ENCODE measurements at places on chromosomes 7 and 10. TPM values are rescaled to one million over a fixed set of nuclear protein-coding genes. Genes with fewer than 3 reads are reported as not detected.

GRCh38 chr10:103833731-103834365 lies 21.5 kb downstream of the SH3PXD2A start:
- no peak for DNase-seq

DNA sequence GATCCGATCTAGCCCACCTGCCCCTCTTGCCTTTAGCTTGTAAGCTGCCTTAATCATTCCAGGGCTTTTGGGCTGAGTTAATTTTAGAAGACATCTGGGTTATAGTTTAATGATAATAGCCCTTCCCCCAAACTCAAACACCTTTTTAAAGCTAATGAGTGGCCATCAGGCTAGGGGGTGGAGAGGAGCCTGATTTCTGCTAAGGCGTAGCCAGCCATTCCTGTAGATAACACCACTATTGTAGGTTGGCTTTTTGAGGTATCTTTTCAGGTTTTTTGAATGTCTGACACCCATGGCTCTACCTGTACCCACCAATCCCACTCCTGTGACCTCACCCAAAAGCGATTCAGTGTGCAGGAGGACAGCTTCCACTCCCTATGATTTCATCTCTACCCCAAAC lies 7.6 kb upstream of the SYPL1 start:
- no peak for DNase-seq

DNA sequence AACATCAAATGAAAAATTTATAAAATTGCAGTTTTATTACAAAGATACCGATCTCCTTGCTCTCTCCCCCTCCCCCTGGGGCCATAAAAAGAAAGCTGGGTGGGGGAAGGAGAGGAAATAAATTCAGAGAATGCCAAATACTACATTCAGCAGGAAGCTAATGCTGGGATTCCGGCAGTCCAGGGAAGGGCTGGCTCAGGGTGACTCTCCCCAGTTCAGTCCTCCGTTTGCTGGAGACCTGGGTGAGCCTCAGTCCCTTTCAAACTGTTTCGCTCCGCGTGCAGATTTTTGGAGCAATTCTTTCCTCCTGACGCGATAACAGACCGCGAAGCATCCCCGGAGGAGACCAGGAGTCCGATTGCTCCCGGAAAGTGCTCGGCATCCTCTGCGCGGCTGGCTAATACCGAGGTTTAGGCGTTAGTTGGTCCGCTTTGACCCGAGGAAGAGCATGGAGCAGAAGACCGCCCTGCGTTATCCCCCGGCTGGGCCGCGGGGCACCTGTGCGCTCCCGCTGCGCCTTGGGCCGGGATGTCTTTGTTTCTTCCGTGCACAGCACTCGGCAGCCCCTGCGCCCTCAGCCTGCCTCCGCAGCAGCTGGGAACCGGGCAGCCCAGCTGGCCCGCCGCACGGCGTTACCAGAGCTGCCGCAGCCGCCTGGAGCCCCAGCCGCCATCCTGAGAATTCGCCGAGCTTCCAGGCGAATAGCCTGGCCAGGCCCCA lies 3.9 kb upstream of the HOXA2 start:
- no peak for DNase-seq

DNA sequence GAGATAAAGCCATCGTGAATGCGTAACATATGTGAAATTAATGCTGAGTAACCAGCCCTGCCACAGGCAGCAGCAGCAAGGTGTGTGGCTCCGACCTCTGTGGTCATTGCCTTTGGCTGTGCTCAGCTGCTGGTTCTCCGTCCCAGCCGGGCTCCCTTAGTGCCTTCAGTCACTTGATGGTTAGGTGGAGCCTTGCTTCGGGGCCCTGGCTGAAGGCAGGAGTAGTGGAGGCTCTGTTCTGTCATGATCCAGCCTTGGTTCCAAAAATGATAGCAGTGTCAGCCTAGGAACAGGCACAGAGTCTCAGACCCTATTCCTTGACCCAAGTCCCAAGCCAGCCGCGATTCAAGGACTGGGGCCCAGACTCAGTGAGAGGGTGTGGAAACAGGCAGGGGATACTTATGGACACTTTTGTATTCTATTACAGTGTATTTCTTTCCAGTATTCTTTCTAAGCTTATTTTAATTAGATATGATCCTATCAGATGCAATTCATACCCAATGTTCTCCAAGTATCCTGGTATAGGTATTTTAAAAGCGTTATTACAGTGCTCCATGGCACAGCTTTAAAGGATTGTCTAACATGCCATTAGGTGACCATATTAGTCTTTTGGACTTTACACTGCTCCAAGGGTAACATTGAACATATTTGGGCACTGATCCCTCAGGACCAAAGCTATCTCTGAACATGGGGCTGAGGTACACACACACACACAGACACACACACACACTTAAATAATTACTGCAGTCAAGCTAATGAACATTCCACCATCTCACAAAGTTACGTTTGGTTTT lies 9.0 kb downstream of the SCART1 start:
- DNase-seq, result no peak

GRCh38 chr10:22453320-22453719 lies 108.0 kb downstream of the SPAG6 start:
- no peak for DNase-seq

DNA sequence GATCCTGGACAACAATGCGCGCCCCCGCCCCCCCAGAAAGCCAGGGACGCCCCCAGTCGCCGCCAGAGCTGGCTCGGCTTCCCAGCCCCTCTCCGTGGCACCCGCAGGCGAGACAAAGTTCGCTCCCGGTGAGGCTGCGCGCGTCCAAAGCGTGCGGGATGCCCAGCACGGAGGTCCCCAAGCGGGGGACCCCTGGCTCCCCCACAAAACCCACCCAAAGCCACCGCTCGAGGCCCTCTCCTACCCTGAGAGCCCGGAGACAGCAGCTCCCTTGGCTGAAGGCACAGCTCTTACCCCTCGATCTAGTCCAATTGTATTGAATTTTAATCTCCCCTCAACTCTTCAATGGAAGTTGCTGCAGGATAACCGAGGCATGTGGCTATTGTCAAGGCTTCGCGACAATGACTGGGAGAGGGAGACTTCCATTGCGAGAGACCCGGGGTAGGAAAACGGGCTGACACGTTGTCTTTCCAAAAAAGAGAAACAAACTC lies 305.3 kb downstream of the PRPF18 start:
- no peak for DNase-seq

- no peak for DNase-seq
Observed at GRCh38 chr7:30977222-30977621, 13.5 kb downstream of the GHRHR start.

DNA sequence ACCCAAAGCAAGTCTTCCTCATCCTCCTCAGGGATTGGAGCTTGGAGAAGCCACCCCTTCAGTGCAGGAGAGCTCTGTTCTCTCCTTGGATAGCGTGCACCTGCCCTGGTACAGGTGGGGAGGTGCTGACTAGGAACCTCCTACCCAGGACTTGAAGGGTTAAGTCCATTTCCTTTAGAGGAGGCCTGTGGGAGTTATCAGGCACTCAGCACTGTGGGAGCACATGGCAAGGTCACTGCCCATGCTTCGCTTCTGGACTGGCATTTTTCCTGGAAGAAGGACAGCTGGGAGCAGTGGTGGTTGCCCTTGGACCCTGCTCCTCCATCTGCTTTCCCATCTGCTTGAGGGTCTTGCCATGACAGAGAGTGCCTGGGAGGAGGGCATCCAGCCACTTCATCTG lies 142.8 kb downstream of the CXCL12 start:
- no peak for DNase-seq

DNA sequence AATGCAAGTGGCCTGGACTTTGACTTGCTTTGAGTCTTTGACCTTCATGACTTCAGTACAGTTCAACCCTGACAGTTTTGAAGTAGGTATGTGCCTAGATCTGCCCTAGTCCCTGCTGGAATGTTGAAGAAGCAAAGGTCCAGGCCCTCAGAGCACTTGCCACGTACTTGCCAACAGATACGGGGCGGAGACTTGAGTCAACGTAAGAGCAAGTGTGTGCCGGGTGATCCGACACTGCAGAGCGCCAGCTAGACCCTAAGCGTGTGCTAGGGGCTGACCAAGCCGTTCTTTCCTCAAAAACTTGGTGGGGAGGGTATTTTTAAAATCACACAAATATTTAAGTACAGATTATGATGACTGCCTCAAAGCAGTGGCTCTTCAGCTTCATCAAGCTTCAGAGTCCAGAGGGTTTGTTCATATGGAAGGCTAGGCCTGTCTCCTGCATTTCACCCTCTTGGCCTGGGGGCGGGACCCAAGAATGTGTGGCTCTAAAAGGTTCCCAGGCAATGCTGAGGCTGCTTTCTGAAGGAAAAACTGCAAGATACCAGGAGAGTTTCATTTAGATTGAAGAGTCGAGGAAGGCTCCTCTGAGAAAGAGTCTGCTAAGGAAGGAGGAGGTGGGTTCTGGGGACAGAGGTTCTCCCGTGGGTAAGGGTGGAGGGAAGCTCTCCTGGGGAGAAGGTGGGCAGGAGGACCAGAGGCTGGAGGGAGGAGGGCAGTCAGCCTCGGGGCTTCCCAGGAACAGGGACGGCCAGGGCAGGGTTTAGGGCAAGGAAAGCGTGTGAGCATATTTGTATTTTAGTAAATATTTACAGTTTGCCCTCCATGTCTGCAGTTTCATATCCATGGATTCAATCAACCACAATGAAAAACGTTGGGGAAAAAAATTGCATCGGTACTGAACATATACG lies 160.3 kb downstream of the EGFR start:
- DNase-seq, result no peak

- DNase-seq, result no peak
Observed at GRCh38 chr10:86480571-86480970, 41.0 kb downstream of the WAPL start.

GRCh38 chr10:32959006-32959920 lies 1.2 kb upstream of the ITGB1 start:
- no peak for DNase-seq

- DNase-seq, result no peak
Observed at GRCh38 chr10:34666008-34666704, 148.9 kb downstream of the PARD3 start.

- DNase-seq, result no peak
Observed at GRCh38 chr10:31098046-31098445, 66.4 kb upstream of the ZNF438 start.

DNA sequence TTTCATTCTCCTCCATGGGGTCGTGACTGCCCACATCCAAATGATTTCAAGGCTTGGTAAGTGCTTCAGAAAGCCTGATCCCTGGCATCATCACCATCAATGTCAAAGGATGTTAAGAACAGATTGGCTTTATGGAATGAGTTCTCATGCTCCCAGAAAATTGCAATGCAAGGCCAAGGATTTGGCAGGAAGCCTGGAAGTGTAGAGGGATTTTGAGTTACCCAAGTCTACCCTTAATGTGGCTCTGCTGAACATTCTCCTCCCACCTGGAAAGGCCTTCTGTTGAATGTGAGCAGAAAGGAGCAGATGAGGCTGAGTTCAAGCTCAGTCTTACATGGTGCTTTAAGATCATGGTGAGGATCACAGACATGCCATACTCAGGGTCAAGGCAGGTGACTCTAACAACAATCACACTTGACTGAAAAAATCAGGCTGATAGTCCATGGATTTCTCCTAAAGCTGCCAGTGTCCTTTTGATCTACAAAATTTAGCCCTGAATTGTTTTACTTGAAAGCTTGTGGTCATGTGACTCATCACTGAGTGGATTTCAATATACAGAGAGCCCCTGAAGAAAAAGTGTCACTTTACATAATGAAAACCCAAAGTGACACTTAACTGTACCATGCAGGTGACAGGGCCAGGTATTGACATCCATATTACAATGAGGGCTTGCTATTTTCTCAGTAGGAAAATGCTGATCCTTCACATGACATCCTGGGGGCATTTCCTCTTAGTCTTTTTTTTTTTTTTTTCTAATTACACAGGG lies 111.1 kb upstream of the PDLIM1 start:
- no peak for DNase-seq

DNA sequence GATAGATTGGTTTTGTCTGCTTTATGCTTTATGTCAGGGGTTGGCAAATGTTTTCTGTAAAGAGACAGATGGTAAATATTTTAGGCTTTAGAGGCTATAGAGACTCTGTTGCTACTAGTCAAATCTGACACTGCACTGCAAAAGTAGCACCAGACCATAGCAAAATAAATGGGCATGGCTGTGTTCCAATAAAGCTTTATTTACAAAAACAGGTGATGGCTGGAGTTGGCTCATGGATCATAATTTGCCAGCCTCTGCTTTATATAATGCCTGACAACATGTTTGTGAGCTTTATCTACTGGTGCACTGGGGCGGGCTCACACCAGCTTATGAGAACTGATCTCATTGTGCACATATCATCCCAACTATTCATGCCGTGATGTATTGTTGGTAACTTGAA lies 120.1 kb downstream of the PLXDC2 start:
- DNase-seq, result no peak

DNA sequence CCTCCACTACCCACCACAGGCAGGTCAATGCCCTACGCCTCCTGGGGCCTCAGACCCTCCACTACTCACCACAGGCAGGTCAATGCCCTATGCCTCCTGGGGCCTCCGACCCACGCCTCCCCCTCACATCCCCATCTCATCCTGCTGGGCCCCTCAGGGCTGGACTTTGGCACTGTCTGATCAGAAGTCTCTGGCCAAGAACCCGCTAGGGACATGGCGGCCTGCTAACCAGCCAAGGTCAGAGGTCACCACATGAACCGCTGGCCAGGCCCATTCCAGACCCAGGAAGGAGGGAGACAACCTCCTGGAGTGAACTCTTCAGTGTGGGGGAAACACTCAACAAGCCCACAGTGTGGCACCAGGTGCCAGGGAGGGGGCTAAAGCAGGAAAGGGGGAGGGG lies 55.8 kb downstream of the STK32C start:
- no peak for DNase-seq

GRCh38 chr10:118974951-118975350 lies 54.6 kb upstream of the NANOS1 start:
- DNase-seq, result no peak

DNA sequence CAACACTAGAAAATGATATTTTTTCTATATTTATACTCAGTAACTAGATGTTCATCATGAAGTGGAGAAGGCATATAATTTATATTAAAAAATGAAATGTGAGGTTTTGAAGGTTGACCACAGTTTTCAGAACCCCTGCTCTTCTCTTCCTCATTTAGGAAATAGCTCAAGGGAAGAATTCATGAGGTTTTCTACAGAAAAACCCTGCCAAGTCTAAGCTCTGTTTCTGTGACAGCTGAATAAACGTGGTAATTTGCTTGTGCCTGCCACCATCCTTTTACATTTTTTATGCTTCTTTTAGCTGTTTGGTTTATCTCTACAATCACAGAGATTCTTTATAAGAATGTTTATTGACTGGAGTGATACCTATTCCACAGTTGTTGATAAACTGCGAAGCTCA lies 630.3 kb upstream of the POT1 start:
- no peak for DNase-seq

GRCh38 chr7:49643736-49644135 lies 129.7 kb upstream of the VWC2 start:
- no peak for DNase-seq

Gene WDR91
- total RNA-seq, result 25.1 TPM

Gene PLEKHA1
- total RNA-seq, result 14.5 TPM

Gene STK32C
- total RNA-seq, result 14.9 TPM

Gene CCDC3
- total RNA-seq, result not detected

Gene CLDN3
- total RNA-seq, result not detected

Gene GPRIN2
- total RNA-seq, result not detected

Gene ETV1
- total RNA-seq, result 0.31 TPM

Gene MYL7
- total RNA-seq, result not detected

Gene FOXI2
- not detected for total RNA-seq

Gene CYP26A1
- not detected for total RNA-seq

Gene CPEB3
- total RNA-seq, result 2.1 TPM

Gene NOS3
- 9.9 TPM for total RNA-seq

All from CD8-positive, alpha-beta memory T cell (primary cell).